ENCODE measurements at places on chromosomes 3 and 15.

GRCh38 chr15:32794973-32795372 lies 77.2 kb downstream of the GREM1 start:
- no peak for DNase-seq

DNA sequence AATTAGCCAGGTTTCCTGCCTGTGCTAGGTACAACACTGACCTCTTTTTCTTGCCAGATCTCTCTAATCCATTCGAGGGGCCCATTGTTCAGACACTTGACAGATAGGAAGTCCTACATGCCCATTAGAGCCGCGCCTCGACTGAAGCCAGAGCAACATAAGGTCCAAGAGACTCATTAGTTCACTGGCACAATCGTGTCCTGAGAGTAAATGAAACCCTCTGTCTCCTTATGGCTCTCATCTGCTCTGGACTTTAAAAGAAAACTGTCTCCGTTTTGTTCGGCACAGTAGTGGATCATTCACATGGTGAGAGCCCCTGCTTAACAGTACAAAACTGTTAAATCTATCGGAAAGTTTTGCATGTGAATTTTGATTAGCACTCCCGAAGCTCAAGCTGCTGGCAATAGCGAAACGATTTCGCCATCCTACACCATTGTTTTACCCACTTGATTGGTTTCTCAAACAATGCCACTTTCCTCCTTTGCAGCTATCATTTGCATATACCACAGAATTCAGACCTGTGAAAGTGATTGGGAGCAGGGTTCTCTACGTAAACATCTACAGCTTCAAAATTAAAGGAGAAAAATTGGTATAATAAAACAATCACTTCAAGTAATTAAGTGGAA lies 19.0 kb upstream of the C15orf61 start:
- DNase-seq: no peak

DNA sequence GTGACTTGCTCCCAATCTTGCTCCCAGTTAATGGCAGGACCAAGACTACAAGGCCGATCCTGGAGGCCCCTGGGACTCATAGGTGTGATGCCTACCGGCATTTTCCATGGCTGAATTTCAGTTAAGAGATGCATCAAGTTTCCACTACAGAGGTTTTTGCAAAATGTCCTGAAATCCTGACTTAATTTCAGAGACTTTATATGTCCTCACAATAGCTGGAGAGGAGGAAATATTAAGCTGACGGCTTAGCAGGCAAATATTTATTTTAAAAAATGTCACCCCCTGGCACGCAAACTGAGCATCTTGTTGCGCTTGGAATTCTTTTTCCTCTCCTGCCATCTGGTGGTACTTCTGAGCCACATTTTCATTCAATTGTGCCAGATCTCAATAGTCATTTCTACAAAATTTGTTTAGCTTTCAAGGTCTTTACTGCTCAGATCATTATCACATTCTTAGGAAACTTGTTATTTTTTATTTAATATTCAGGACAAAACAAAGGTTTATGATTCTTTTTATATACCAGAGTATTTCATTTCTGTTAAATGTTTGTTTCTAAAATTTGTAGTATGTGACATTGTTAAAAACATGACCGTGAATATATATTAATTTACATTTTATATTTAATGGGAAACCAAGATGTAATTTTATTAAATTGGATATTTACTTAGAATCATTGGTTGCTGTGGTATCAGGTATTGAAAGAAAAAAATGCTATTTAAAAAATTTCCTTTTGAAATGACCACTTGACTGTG lies 189.2 kb upstream of the THRB start:
- DNase-seq: no peak

GRCh38 chr3:110413807-110414748 lies 657.5 kb upstream of the NECTIN3 start:
- no peak for DNase-seq

- DNase-seq: no peak
Observed at GRCh38 chr3:10249833-10250232, 1.6 kb downstream of the TATDN2 start.

DNA sequence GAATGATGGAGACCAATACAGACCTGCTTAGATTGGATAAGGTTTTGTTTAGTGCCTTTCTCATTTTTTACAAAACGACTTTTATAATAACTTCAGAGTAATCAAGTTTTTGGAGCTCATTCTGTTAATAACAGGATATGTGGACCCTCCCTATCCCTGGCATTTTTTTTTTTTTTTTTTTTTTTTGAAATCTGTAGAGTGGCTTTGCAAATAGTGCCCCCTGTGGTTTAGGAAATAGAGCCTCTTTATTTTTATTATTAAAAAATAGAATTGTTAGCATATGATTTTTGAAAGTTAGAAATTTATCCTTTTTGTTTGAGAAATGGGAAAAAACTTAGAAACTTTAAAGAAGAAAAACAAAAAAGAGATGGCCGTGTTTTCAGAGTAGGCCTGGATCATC lies 11.4 kb downstream of the SKIL start:
- DNase-seq: no peak

- DNase-seq: no peak
Observed at GRCh38 chr15:79635897-79636561, 203.9 kb downstream of the MINAR1 start.

GRCh38 chr15:100005013-100005412 lies 271.8 kb upstream of the LYSMD4 start:
- no peak for DNase-seq

GRCh38 chr3:61979638-61980037 lies 393.7 kb downstream of the FEZF2 start:
- no peak for DNase-seq

DNA sequence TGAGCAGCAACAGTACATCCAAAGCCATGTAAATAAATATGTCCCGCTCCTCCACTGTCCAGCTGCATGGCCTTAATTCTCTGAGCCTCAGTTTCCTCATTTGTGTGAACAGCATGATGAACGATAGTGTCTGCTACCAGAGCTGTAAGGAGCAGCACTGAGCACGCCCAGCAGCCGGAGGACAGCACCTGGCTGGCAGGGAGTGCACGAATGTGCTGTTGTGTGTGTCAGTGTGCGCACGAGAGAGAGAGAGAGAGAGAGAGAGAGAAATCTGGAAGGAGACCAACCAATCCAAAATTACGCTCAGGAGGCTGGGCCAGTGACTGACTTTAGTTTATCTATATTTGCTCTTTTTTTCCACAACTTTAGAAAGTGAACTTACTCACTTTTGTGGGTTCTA lies 26.6 kb upstream of the PLXNA1 start:
- no peak for DNase-seq

- DNase-seq: peak; percentile 36
Observed at GRCh38 chr15:50182219-50183013, 420 bp downstream of the SLC27A2 start.

All from stimulated activated CD8-positive, alpha-beta memory T cell treated with anti-CD3 and anti-CD28 coated beads, Interleukin-15, amount 100 ng/mL, for 48 hours (primary cell).